ENCODE measurements at places on chromosomes 13 and 19.

DNA sequence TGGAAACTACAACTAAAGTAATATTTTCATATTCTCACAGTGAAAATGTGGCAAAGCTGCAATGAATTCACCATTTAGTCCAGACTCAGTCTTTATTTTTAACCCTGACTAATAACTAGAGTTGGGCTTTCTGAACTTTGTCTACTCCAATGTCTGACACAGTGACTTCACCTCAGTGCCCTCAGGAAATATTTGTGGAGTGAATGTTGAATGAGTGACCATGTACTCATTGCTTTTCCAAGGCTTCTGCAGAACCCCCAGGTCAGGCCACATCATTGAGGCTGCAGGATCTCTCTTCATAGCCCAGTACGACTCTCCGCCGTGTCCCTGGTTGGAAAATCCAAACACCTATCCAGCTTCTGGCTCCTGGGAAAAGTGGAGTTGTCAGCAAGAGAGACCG is 1.8 kb downstream of the ZNF175 start:
- no peak for DNase-seq

GRCh38 chr19:11194656-11195558 is 2.4 kb downstream of the KANK2 start:
- DNase-seq: no peak

GRCh38 chr19:10363789-10364281 is 16.5 kb downstream of the TYK2 start:
- no peak for DNase-seq

GRCh38 chr13:66859934-66860877 is 369.9 kb downstream of the PCDH9 start:
- DNase-seq: no peak

DNA sequence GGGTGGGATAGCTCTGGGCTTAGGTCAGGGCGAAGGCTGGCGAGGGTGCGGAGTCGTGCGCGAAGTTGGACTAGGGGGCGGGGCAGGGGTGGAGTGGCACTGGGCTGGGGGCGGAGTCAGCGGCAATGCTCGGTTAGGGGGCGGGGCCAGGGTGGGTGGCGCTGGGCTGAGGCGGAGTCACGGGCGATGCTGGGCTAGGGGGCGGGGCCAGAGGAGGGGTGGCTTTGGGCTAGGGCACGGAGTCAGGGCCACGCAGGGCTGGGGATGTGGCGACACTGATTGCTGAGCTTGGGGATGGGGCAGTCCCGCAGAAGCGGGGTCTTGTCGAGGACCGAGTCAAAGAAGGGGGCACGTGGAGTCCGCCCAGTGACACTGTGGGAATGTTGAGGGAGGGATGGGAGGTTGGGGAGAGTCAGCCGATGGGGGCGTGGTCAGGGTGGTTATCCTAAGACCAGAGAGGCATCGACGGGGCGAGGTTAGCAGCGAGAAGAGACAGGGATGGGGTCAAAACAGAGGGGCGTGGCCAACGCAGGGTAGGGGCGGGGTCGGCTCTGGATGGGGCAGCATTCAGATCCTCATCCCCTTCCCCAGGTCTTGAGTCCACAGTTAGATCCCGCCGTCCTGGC is 8.7 kb downstream of the HOMER3 start:
- peak; percentile 74 for DNase-seq

- DNase-seq: no peak
Observed at GRCh38 chr19:5191091-5191490, 149.5 kb downstream of the PTPRS start.

DNA sequence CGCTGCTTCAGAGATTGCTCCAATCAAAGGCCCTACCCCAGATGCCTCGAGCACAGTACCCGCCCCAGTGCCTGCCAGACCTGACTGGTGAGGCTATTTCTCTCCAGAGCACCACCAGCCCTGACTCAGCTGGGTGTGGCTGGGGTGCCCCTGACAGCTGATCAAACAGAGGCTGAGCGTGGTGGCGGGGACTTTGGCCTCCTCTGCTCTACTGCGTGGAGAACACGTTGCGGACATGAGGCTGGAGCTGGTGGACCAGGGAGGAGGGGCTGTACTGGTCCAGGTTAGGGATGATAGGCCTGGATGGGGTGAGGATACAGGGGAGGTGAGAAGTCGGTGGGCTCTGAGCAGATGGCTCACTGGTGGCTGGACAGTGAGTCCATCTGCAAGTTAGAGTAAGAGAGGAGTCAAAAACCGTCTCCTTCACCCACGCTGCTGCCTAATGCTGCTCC is 3.5 kb upstream of the DOCK6 start:
- DNase-seq: no peak

GRCh38 chr13:61123538-61124289 is 291.9 kb downstream of the PCDH20 start:
- no peak for DNase-seq

DNA sequence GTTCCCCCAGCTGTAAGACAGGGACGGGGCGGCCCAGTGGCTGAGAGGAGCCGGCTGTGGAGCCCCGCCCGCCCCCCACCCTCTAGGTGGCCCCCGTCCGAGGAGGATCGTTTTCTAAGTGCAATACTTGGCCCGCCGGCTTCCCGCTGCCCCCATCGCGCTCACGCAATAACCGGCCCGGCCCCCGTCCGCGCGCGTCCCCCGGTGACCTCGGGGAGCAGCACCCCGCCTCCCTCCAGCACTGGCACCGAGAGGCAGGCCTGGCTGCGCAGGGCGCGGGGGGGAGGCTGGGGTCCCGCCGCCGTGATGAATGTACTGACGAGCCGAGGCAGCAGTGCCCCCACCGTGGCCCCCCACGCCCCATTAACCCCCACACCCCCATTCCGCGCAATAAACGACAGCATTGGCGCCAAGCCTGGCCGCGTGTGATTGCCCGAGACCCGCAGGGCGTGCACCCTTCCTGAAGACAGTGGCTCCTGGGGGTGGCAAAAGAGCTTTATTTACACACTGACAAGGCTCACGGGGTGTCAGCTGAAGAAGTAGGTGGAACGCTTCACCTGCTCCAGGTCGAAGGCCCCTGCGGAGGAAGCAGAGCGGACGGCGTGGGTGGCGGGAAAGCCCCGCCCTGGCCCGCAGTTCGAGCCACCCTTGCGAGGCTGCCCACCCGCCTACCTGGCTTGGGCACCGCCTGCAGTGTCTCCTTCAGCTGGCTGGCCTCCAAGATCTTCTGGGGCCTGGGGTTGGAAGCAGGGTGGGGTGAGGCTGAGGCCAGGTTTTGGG is 16.4 kb downstream of the POLRMT start:
- DNase-seq: no peak

DNA sequence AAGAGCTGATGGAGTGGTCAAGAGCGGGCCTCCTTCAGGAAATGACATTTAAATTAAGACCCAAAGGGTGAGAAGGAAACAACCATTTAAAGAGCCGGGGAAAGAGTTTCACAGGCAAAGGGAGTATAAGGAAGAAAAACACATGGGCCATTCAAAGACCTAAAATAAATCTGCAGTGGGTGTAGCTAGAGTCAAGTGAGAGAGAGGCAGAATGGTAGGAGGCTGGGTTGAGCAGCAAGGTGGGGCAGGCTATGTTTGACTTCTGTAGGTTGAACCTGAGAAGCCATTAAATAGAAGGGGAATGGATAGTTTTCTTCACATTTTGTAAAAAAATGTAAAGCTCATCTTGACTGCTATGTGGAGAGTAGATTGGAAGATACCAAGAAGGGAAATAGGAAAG is 183.8 kb downstream of the LACC1 start:
- DNase-seq: no peak

DNA sequence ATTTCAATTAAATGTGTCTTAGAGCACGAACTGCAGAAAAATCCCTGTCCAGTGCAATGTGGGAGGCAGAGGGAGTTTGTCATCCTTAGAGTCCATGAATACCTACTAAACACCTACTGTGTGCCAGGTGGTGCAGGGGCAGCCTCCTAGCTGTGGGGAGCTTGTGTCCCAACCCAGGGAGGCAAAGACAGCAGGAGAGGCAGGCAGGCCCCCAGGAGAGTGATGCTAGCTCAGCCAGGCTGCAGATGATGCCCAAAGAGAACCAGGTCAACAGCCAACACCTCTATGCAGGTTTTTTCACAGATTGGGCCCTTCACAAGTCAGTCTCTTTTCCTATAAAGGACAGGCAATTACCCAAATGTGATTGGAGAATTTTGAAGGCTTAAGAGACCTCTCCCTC is 108.2 kb upstream of the UQCRFS1 start:
- DNase-seq: no peak

DNA sequence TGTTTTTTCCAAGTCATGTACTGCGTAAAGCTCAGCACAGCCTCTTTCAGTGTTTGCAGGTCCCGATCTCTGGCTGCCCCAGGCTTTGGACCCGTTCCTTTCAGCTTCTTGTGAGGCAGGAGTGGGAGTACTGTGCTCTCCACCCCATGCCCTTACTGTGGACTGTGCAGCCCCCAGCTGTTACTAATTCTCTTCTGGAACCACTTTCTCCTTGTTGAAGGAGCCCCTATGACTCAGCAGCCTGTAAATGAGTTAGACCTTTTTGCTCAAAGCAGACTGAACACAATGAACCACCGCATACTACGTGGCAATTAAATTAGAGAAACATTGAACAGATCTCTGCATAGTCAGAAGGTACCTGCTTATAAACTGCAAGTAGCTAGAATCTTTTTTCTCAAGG is 39.0 kb downstream of the SERTM1 start:
- no peak for DNase-seq

DNA sequence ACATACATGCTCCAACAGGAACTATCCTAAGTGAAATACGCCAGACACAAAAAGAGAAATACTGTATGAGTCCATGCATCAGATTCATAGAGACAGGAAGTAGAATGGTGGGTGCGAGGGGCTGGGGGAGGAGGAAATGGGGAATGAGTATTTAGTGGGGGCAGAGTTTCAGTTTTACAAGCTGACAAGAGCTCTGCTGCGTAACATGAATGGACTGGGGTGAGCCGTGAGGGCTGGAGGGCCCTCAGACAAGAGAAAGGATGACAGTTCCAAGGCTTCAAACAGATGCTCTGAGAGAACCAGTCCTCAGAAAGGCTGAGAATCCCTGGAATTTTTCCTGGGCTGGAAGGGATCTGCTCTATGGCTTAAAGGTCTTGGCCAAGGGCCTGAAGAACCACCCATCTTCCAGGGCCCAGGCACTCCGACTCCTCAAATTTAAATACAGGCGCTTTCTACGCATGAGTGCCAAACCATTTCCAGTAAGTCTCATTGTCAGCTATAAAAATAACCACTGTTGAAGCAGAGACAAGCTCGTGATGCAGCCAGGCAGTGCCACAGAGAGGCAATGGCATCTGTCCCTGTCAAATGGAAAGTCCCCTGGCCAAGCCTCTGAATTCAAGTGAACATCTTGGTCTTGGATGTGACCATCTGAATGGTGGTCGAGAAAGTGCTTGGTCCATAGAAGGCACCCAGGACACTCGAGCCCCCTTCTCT is 17.5 kb downstream of the KLF2 start:
- DNase-seq: peak; percentile 54

- no peak for DNase-seq
Observed at GRCh38 chr19:1521636-1522035, 2.2 kb upstream of the PLK5 start.

DNA sequence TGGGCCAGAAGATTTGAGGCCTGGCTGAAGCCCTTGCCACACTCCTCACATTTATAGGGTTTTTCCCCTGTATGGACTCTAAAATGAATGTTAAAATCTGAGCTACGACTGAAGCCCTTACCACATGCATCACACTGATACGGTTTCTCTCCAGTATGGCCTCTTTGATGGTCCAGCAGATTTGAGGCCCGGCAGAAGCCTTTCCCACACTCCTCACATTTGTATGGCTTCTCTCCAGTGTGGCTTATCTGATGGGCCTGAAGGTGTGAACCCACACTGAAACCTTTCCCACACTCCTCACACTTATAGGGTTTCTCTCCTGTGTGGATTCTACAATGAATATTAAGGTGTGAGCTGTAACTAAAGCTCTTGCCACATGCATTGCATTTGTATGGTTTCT is 21.0 kb downstream of the ZNF45 start:
- no peak for DNase-seq

DNA sequence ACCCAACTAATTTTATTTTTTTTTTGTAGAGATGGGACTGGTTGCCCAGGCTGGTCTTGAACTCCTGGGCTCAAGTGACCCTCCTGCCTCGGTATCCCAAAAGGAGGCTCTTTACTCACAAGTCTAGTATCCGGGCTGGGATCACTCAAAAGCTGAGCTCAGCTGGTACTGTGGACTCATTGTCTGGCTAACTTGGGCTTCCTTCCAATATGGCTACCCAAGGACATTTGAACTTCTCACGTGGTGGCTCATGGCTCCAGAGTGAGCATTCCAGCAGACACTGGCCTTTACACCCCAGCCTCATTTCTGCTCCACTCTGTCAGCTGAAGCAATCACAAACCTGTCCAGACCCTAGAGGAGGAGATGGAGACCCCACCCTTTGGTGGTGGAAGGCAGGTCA is 28.9 kb downstream of the HPN start:
- DNase-seq: no peak

DNA sequence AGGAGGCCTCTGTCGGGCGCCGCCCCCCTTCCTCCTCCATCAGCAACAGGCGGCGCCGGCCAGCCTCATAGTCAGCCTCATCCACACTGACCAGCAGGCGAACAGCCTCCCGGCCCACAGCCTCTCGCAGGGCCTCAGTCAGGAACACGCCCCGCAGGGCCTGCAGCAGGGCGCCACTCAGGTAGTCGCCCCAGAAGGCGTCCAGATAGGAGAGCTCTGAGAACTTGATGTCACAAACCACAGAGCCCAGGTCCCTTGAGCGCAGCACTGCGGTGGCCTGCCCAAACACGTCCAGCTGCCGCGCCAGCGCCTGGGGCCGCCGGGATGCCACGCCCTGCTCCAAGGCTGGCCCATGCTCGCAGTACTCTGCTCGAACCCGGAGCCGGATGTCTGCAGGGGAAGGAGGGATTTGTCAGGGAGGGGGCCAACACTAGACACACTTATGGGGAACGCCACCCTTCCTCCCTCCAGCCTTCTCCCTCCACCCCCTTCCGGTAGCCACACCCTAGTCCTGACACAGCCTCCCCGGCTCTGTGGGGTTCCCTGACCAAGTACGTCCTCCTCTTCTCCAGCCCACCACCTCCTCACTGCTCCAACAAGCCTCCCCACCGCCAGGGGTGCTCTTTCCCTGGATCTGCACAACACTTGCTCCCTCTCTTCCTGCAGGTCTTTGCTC is 17.9 kb downstream of the DEDD2 start:
- DNase-seq: no peak

GRCh38 chr13:46684287-46685001 is 112.5 kb downstream of the ESD start:
- DNase-seq: no peak

DNA sequence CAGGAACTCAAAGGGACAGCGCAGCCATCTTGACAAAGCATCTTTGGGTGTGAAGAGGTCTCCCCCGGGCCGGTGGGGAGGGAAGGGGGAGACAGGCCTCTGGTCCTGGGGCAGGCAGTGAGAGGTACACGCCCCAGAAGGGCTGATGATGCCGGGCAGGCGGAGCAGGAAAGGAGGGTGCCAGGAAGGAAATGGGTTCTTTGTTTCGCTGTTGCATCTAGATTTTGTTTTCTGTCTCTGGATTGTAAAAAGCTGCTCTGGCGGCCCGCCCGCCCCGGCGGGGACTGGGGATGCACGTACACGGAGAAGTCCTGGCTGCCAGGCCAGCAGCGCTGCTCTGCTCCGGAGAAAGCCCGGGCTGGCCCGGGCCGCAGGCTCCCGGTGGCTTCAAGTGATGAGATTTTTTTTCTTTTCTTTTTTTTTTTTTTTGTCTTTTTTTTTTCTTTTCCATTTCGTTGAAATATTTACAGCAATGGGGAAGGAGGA is 13.2 kb upstream of the ASF1B start:
- no peak for DNase-seq
